ENCODE measurements at places on chromosomes 2 and 18.

GRCh38 chr2:64698177-64698643 lies 44.5 kb upstream of the SERTAD2 start:
- DNase-seq, result no peak

GRCh38 chr2:68737711-68738110 lies 3.1 kb downstream of the ARHGAP25 start:
- DNase-seq, result peak; percentile 66

DNA sequence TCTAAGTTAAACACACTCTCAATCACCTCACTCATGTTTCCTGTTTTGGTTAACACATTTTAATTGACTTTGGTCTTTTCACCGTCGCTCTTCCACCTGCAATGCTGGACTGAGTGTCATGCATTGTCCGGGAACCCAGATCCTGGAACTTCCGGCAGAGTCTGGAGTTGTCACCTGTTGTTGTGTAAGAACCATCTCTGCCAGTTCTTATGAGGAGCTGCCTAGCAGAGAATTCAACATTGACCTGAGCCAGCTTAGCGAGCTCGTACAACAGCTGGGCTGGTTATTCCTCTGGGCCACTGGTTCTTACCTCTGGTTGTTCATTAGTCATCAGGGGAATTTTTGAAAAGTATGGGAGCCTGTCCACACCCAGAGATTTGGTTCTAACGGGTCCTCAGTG lies 75.7 kb downstream of the BCL2L11 start:
- DNase-seq, result no peak

- DNase-seq, result no peak
These were observed 90.5 kb downstream of the RBM43 start for GRCh38 chr2:151171186-151171585.

- no peak for DNase-seq
These were observed 55.3 kb upstream of the AFF3 start for GRCh38 chr2:100197631-100198153.

DNA sequence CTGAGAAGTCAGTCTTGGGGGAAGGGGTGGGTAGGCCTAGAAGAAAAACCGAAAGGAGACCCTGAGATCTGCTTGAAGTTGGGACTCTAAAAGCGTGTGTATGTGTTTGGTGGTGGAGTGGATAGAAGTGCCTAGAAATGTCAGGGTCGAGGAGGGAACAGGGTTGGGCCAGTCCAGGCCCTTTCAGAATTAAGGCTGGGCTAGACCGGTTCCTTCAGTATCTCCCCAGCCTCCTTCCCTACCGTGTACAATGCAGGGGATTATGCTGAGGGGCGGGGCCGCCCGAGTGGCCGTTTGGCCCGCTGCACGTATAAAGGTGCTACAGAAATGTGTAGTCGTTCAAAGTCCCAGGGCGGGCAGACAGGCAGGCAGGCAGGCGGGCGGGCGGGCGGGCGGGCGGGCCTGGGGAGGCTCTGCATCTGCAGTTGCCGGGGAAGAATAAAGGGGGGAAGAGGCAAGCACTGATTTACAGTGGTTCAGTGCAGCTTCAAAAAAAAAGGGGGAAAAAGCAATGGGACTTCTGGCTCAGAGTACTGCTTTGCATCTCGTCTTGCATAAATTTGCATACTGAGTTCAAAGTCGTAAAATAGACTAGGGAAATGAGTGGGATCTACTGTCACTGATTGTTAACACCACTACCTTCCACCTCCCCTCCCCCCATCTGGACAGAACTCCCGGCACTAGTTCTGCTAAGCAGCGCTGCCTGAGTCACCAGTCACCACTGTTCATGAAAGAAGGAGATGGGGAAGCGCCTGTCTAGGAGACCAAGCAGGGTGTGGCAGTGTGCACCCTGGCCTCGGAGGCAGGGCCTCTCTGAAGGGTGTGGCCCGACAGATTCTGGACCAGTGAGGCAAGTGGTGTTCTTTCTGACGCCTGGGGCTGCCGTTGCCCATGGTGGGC lies 3.6 kb downstream of the IGFBP2 start:
- peak; percentile 64 for DNase-seq

- no peak for DNase-seq
These were observed 430.0 kb upstream of the TNP1 start for GRCh38 chr2:217289907-217290280.

GRCh38 chr2:18319987-18320386 lies 240.5 kb downstream of the RDH14 start:
- no peak for DNase-seq

DNA sequence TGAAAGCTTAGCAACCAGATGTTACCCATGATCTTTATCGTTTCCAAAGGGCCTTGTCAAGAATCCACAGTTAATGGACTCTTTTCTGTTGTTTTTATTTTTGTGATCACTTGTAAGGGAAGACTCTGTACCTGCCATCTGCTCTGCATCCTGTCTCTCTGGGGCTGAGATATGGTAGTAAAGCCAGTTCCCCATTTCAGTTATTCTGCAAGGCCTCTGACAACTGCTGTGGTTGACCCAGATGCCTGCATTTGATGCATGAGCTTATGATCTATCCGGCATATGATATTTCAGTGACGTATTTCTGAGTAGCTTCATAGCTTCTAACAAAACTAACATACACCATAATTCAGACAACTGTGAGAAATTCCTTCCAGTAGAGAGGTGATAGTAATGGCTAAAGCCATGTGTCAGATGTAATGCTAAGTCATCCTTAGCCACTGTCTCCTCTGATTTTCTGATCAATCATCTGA lies 105.1 kb downstream of the TPO start:
- DNase-seq, result no peak

- DNase-seq, result no peak
These were observed 124.0 kb downstream of the PRELID3A start for GRCh38 chr18:12531749-12532148.

DNA sequence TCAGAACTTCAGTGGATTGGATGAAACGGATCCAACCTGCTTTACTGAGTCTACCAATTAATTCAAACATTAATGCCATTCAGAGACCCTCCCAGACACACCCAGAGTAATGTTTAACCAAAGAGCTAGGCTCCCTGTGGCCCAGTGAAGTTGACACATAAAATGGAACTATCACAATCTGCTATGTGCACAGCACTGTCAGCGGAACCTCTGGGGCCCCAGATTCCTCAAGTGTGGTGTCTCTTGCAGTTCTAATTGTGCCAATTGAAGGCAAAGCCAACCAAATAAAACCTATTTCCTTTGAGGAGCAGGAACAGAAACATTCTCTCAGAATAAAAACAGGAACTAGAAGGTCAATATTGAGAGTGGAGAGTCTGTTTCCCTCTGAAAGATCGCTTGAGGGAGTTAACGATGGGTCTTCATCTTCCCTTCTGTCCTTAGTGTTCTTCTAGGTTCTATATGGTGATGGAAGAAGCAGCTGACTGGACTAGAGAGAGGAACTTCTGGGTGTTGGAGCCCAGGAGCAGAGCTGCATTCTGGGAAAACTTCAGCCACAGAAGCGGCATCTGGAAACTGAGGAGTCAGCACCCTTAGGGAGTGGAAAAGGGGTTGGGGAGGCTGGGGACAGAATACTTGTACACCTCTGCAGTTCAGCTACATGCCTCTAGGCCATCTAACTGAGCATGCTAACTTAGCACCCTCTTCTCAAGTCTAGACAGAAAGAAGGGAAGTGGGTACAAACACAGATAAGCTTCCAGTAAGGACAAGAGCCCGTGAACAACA lies 174.4 kb upstream of the FBXO11 start:
- DNase-seq, result peak; percentile 12

DNA sequence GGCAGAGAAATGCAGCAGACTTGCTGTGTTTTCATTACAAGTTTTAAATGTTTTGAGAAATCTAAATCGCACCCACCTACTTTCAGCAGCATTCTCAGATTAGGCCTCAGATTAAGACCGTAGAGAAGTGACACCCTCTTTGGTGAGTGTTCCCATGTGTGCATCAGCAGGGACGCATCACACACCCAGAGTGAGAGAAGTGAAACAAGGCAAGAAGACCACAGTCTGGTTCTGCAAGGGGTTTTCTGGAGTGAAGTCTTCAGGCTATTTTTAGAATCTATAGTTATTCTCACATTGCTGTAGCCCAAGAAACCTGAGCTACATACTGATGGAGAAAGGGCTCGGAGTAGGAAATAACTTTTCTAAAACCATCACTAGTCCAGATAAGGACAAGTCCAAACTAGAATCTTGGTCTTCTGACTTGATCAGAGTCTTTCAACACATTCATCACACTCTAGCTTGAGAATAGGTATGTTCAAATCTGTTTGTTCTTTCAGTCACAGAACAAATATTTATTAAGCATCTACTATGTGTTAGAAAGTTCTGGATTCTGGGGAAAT lies 1216.6 kb upstream of the PIK3C3 start:
- no peak for DNase-seq

DNA sequence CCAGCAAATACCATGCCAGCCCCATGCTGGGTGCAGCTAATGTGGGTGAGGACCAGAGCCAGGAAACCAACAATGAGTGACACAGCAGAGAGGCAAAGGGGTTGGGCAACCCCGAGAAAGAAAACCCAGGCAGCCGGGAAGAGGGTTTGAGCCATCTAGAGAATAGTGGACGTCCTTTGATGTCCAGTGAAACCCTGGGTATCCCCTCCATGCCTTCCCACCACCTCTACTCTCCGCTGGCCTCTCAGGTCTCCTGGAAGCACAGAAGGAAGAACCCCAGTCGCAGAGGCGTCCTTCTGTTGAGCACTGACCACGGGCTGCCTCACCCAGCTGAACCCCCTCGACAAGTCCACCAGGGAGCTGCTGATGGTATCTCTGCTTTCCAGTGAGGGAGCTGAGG lies 657.4 kb upstream of the ID2 start:
- DNase-seq, result no peak

DNA sequence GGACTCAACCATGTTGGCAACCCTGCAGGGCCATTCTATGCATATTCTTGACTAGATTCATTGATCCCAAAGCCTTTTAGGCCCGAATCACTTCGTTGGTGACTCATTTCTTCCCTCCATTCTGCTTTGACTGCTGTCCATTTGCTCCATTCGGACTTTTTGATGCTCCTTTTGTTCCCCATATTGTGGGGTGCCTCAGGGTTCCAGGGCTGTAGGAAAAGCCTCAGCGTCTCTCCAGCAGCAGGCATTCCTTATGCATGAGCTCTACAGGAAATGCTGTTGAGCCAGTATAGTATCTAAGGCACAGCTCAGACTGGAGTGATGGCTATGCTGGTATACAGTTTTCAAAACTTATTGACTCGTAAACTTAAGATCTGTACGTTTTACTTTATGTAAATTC lies 292.6 kb downstream of the PRKCE start:
- DNase-seq, result no peak

GRCh38 chr2:196286821-196287220 lies 115.4 kb upstream of the STK17B start:
- no peak for DNase-seq

- no peak for DNase-seq
These were observed 850.4 kb downstream of the ERBB4 start for GRCh38 chr2:211688196-211688595.

DNA sequence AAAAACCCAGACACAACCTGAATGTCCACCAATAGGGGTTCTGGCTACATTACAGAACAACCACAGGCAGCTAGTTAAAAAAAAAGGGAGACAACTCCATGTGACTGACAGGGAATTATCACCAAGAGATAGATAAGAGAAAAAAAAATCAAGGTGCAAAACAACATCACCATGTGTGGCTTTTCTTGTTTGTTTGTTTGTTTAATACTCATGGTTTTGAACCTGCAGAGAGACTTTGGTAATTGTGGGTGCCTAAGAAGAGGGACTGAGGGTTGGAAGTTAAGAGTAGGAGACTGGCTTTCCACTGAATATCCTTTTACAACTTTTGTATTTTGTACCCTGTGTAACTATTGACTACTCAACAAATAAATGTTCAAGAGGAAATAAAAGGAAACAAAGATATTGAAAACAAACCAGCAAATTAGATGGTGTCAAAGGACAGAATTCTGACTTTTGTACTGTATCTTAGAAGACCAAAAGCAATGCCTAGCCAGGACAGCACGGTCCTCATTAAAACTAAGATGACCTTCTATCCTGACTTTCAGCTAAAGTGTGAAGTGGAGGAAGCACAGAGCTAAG lies 22.5 kb upstream of the DNAJC27 start:
- DNase-seq, result no peak

DNA sequence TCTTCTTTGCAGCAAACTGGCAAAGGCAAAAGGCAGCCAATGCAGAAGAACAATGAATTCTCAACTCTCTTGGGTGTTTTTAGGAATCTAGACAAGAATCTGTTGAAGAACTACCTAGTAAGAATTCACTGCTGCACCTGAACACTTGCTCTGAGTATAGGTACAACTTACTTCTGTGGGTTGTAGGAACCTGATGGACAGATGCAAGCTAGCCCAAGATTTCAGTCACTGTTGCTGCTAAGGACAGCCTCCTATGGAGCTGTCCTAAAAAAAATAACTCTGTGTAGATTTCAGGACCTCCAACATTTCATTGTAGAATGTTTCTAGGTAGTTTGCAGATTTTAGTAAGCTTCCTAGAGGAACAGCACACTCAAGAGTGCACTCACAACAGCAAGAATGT lies 363.5 kb downstream of the CBLN2 start:
- DNase-seq, result no peak

DNA sequence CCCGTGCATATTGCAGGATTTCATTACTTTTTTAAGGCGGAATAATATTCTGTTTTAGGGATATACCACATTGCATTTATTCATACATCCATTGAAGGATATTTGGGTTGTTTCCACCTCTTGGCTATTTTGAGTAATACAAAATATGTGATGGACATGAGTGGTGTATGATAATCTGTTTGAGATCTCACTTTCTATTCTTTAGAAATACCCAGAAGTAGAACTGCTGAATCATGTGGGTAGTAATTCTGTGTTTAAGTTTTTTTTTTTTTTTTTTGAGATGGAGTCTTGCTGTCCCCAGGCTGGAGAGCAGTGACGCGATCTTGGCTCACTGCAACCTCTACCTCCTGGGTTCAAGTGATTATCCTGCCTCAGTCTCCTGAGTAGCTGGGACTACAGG lies 201.4 kb downstream of the NYAP2 start:
- DNase-seq, result no peak

GRCh38 chr18:6297875-6298274 lies 116.8 kb downstream of the L3MBTL4 start:
- DNase-seq, result no peak

- DNase-seq, result no peak
These were observed 391.0 kb upstream of the LINC00305 start for GRCh38 chr18:64539847-64540246.

DNA sequence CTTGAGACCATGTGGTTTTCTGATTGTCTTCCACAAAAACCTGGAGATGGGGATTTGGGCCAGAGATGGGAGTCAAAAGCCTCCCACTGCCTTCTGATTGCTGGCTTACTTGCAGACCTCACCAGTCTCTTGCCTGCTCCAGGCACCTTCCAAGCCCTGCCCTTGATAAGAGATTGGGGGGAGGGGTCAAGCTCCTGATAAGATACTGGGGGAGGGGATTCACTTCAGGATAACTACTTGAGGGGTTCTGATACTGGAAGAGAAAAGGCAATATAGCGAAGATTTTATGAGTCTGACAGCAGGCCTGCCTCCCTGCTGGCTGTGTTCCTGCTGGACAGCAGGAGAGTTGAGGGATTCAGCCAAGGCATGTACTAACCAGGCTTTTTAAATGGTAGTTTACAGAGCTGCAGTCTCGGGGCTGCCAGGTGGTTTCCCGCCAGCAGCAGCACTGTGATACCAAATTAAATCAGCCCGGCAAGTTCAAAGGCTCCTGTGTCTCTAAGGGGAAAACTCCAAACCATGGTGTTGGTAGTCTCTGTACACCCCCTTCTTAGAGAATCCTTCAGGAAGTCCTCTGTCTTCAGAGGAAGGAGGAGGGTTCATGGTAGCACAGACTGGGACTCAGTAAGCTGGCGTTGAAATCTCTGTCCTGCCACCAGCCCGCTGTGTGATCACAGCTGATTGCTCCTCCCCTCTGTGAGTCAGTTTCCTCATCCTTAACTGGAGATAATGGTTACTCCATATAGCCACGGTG lies 58.3 kb downstream of the FBXO36 start:
- DNase-seq, result peak; percentile 65

- no peak for DNase-seq
These were observed 420.4 kb upstream of the RAB6C start for GRCh38 chr2:129559101-129559500.

Measured in NB4 (cell line).